ENCODE measurements at places on chromosomes 3 and 15.
A peak's percentile ranks its signal among the peaks of the same experiment; 100 is the strongest.

GRCh38 chr15:68729789-68730411, 90.8 kb downstream of the ANP32A start:
- DNase-seq = no peak

DNA sequence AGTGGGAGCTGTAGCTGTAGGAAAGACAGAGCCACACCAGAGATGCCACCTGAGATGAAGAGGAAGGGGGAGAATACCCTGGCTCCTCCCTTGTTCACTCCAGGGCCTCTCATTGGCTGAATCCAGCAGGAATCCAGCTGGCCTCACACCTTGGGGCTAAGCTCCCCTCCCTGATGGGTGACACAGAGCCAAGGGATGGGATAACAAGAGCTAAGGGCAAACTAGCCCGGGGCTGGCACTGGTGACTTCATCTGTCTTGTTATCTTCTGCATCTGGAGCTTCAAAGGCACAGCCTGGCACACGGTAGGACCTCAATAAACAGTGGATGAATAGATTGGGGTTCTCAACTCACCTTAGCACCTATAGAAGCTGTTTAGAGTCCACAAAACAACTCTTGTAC, 13.8 kb upstream of the GATA2 start:
- no peak for DNase-seq

GRCh38 chr15:55290528-55291057, 980 bp upstream of the RAB27A start:
- DNase-seq = peak; percentile 77

DNA sequence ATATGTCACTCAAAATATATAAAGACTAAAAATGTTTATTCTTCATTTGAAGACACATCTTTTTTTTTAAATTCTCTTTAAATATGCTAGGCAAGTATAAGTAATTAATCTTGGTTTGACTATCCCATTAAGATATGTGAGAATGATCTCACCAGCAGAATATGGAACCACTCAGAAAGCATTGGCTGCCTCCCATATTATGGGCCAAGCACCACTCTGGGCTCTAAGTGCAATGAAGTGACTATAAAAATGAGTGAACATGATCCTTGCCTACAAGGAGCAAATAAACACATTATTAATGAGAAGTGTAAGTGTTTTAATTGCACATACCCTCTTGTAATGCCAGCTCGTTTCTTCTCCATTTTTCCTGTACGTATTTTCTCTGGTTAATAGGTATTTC, 328.5 kb downstream of the NAALADL2 start:
- DNase-seq = no peak

- no peak for DNase-seq
These were observed 89.5 kb upstream of the CHD2 start for GRCh38 chr15:92810418-92811138.

GRCh38 chr15:64284042-64284441, 71.9 kb downstream of the CSNK1G1 start:
- no peak for DNase-seq

- no peak for DNase-seq
These were observed 3.0 kb upstream of the MAP1A start for GRCh38 chr15:43514241-43515057.

GRCh38 chr3:54514006-54514405, 391.7 kb downstream of the CACNA2D3 start:
- DNase-seq = no peak

GRCh38 chr15:49383266-49383665, 39.8 kb upstream of the FGF7 start:
- no peak for DNase-seq

DNA sequence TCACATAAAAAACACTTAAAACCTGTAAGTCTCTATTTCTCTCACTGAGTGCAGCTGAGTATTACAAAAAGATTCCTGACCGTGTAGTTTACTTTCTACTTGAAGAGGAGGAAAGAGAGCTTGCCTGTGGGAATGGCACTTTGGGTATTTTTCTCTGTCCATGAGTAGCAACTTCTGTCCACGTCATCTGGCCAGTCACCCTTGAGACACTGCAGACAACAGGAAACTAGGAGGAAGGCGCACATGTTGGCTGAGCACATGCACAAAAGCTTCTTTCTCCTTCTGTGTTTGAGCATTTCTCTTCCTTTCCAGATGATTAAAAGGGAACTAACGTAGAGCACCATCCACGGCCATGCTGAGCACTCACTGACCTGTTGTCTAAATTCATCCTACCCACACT, 19.7 kb downstream of the STARD5 start:
- DNase-seq = no peak

DNA sequence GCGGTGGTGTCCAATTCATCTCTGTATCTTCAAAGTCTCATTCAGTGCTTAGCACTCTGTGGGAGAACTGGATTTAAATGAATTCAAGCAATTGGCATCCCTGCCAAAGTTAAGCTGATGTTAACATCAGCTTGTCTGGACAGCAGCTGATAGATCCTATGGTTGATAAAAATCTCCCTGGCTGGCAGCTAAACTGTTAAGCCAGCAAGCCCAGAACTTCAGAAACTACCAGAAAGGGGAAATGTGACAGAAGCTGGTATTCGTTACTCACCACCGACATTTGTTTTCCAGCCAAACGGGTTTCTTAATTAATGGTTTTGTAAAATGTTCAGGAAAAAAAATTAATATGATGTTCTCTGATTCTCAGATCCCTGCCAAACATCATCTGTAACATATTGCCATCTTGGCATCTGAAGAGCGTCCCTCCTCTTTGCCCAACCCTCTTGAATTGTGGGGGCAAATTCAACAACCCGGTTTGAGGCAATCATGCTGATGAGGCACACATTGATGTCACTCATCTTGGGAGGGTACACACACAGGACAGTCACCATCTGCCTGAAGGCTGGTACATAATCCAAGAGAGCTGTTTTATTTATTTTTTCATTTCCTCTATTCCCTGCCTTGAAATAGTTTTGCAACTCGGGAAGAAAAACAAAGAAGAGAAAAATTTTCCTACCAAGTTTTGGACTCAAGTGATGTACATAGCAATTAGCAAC, 76.3 kb upstream of the ABHD17C start:
- no peak for DNase-seq

GRCh38 chr15:72229076-72229946, 1.7 kb downstream of the PKM start:
- DNase-seq = peak; percentile 22

- no peak for DNase-seq
These were observed 405.1 kb upstream of the MCTP2 start for GRCh38 chr15:93826293-93826692.

- no peak for DNase-seq
These were observed 13.8 kb downstream of the EPB42 start for GRCh38 chr15:43207024-43207423.

GRCh38 chr3:103992469-103992868, 1374.2 kb upstream of the ALCAM start:
- no peak for DNase-seq

DNA sequence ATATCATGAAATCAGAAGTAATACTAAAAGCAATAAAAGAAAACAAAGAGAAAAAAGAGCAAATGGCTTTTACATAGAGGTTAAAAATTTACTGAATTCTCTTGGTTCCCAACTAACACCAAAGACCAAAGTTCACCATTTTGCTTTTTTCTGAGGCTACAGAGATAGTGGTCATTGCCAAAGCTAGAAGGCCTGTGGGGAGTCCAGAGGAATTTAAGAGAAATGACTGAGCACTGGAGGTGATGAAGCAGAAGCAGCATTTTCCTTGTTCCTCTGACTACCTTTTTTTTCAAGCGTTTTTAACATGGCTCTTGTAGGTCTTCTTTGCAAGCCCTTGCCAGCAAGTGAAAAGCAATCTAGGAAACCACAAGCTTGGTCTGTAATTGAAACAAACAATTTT, 58.2 kb downstream of the THBS1 start:
- no peak for DNase-seq

- DNase-seq = no peak
These were observed 22.0 kb upstream of the COL6A5 start for GRCh38 chr3:130323503-130323902.

All from activated CD4-positive, alpha-beta T cell treated with anti-CD3 and anti-CD28 coated beads for 1 hour (primary cell).